ACHN (cell line): ENCODE measurements at places on chromosomes 5 and 9.

GRCh38 chr5:169424670-169425378, 123.9 kb upstream of the SLIT3 start:
- no peak for DNase-seq

GRCh38 chr5:142248853-142249462, 75.9 kb downstream of the SPRY4 start:
- DNase-seq = no peak

- no peak for DNase-seq
These were observed 41.7 kb upstream of the BNC2 start for GRCh38 chr9:16912197-16912596.

DNA sequence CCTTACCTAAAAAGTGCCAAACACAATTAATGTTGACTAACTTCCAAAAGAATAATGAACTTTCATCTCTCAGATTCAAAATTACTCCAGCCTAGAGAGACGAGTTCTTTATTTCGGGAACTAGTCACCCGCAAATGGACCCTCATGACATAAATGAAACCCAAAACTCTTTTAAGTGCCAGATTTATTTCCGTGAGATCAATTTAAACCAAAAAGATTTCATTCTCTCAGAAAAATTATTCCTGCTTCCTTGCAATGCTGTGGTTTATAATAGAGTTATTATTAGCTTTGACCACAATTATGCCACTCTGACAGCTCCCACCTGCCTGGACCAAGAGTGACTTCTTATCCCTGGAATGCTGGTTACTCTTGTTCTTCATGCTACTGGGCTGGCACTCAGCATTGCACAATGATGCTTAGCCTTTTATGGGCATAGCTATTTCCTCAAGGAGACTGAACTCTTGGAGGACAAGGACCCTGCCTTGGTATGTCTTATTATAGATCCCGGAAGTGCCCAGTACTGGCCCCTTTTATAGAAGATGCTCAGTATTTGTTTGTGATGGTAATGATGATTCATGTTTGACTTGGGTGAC, 183.5 kb downstream of the SNX18 start:
- DNase-seq = peak; percentile 53

DNA sequence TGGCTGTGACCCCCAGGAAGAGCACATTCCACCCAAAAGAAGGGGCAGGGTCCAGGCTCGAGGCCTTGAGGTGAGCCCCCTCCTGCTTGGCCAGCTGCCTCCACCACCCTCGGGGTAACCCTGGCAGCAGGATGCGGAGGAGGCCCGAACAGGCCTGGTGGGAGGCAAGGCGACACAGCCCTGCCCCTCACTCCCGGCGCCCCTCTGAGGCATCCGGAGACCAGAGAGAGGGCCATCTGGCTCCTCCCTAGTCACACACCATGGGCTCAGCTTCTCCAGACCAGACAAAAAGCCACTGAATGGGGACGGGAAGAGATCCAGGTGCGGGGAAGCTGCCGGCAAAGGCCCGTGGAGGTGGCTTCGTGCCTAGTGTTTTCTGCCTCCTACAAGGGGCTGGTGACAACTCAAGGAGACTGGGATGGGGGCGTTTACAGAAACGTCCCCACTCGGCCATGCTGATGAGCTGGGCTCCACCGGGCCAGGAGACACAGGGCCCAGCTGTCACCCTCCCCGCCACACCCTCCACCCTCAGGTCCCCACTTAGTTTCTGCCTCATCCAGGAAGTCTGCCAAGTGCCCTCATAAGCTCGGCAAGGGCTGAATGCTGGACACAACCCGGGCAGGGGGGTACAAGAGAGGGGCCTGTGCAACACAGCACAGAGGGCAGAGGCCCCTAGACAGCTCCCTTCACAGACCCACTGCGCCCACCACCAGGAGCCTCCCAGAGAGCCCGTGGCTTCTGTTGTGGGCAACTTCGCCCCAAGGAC, 41.9 kb downstream of the NACC2 start:
- peak; percentile 21 for DNase-seq

GRCh38 chr5:141685591-141685990, 3.6 kb upstream of the ARAP3 start:
- no peak for DNase-seq

DNA sequence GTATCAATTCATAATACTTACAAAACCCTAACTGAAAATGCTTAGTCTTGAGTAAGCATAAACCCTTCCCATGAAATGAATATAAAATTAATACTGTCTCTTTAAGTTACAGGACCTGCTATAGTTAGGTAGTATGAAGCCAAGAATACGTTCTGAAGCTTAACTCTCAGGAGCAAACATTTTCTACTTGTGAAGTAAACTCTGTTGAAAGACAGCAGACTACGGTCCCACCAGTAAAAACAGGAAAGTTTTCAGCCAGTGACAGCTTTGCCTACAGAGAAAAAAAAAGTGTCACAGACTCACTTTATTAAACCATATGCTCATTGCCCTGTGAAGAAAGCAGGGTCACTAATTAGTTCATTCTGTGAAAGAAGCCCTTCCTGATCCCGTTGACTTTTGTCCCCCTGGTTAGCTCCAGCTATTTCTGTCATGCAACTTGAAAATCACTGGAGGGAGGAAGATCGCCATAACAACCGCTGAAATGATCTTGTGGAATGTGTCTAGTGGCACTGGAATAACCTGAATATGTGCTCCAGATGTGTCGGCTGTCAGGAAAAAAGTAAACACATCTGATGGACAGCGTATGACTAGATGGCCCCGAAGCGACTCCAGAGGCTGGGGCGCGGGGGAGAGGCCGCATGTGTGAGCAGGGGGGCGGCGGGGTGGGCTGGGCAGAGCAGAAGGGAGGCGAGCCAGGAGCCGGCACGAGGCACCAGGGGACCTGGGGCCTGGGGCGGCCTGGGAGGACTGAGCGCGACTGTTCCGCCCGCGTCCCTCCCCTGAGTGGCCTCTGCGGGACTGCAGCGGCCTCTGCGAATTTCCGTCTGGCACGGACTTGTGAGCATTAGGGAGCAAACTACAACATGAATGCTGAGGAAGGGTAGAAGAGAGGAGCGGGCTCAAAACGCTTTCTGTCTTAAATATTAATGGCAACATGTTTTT, 41.9 kb downstream of the BNC2 start:
- peak; percentile 47 for DNase-seq

DNA sequence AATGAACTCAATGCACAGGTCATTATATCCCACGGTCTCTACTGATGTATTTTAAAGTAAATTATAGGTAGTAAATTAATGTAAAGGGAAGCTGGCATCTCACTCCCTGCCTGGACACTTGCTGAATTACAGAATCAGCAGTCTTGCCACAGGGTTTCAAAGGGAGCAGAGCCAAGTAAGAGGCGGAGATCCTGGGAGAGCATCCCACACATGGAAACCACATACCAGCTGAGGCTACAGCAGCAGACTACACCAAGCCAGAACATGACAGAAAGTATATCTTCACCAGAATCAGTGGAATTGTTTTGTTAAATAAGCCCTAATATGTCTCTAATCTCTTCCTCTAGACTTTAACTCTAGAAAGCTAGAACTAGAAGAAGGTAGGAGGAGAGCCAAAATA, 1689.2 kb upstream of the WWC1 start:
- DNase-seq = no peak

DNA sequence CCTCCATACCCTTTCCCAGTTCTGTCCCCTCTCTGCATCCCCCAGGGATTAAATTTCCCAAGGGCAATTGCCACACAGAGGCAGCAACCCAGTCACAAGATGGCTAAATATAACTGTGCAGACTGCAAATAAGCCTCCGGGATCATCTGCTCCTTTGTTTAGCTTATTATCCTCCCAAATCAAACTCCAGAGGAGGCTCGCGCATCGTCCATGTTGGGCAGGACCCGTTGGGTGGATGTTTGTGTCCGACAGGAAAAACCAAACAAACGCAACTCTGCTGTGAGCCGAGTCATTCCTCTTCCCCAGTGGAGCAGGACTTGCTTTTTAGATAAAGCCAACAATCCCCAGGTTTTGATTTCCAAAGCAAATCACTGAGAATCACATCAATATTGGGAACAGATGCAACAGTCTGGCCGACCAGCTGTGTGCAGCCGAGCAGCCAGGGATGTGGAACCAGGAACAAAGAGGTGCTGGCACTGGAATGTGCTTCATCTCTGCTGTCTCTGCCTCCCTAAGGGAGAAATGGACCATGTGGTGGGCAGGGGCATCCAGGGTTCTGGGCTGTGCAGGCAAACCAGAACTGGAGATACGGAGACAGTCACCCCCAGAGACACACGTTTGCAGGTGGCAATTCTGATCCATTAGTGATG, 89.8 kb downstream of the PTTG1 start:
- DNase-seq = no peak

DNA sequence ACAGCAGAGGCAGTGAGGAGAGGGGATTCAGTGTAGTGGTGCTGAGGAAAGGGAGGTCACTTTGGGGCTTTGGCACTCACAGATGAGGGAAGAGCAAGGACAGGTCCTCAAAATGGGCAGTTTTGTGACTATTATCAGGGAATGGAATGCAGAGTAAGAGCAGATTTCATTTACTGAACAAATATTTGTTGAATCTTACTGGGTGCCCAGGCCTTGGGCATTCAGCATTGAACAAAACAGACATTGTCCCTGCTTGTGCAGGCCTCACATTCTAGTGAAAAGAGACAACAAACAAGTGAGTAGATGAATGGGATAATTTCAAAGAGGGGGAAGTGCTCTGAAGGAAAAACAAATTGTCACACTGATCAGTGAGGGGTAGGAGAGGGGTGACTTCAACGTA, 404.1 kb downstream of the DMRT2 start:
- no peak for DNase-seq

GRCh38 chr5:56607074-56607473, 208.3 kb upstream of the MAP3K1 start:
- DNase-seq = no peak

- DNase-seq = no peak
These were observed 123.1 kb downstream of the DMRT2 start for GRCh38 chr9:1173211-1173610.

GRCh38 chr9:89695441-89695891, 90.7 kb downstream of the GADD45G start:
- DNase-seq = no peak

DNA sequence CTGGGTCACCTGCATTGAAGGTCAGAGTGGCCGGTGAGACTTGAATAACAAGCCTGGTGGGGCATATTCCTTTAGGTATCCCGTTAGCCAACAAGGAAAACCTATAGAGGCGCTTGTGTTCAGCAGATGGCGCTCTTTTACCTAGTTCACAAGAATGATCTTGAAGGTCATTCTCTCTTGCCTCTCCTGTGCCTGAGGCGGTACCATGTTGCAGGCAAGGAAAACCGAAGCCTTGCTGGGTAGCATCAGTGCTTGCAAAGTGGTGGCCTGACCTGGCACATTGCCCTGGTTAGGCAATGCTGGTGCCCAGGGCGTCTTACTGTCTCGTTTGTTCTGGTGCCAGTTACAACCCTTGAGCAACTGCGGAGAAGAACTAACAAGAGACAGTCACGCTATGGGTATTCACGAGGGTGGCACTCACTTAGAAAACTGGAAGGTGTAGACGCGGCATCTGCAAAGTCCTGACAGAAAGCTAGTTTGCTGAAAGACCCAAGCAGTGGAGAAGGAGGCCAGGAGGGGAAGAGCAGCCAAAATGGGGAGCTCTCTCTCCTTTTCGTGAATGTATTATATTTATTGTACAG, 56.7 kb downstream of the AOPEP start:
- peak; percentile 83 for DNase-seq

DNA sequence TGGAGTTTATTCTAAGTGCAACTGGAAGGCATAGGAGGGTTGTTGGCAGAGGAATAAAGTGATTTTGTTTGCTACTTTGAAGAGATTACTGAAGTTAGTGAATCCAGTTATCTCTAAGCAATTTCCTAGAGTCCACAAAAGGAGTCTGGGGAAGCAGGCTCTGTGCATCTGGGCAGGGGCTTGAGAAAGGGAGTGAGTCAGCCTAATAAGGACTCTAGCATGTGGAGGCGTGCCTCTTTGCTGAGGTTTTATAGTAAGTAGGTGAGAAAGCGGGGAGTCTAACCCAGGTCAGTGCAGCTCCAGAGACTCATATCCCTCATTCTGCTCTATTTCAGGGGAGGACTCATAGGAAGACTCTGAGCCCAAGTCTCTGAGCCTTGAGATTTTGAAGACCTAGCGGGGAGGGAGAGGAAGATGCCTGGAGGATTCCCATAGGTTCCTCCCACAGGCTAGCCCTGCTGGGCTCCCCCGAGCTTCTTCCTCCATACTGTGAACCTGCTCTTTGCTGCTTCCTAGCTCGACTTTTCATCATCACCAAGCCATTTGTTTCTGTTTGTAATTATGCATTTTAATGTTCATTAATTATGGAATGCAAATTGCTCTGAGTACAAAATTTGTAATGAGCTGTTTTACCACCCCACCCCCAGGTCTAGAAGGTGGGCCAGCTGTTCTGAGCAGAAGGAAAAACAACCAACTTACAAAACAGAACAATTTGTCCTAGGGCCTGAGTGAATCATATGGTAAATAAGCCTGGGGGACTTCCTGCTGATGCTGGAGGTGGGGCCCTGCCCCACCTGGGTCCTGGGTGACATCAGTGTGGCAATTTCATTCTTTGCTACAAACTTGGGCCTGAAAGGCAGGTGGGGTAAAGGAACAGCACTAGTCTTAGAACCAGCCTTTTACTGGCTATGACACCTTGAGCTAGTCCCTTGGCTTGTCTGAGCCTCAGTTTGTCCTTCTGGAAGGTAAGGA, 150.2 kb downstream of the TRIM32 start:
- DNase-seq = no peak

GRCh38 chr9:127035948-127036347, 86.5 kb downstream of the ANGPTL2 start:
- DNase-seq = no peak

- no peak for DNase-seq
These were observed 19.6 kb upstream of the ZCCHC7 start for GRCh38 chr9:37100741-37101140.

- peak; percentile 7 for DNase-seq
These were observed 524 bp downstream of the FUBP3 start for GRCh38 chr9:130579738-130580463.

GRCh38 chr9:114811301-114811700, 5.5 kb upstream of the TNFSF15 start:
- no peak for DNase-seq

DNA sequence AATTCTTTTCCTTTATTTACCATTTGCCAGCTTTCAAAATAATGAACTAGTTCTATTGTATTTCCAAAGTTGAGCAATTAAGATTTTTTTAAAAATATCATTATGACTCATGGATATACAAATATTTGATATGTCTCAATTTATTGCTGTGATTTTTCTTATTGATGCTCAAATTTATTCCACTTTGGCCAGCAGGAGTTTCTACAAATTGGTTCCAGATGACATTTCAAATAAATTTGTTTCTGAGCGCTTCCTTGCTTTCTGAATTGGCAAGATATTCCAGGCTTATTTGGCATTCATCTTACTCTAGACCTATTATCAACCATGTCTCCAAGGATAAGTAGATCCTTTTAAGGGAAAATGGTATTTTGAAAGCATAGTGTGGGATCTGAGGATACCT, 58.5 kb upstream of the TJP2 start:
- DNase-seq = no peak
